ENCODE measurements at places on chromosomes 16 and 17. TPM values are rescaled to one million over a fixed set of nuclear protein-coding genes. Genes with fewer than 3 reads are reported as not detected.

- no peak for DNase-seq
Observed at GRCh38 chr17:77609553-77610517, 348.7 kb upstream of the TNRC6C start.

GRCh38 chr16:4360538-4361021 is 9.5 kb upstream of the PAM16 start:
- no peak for DNase-seq

DNA sequence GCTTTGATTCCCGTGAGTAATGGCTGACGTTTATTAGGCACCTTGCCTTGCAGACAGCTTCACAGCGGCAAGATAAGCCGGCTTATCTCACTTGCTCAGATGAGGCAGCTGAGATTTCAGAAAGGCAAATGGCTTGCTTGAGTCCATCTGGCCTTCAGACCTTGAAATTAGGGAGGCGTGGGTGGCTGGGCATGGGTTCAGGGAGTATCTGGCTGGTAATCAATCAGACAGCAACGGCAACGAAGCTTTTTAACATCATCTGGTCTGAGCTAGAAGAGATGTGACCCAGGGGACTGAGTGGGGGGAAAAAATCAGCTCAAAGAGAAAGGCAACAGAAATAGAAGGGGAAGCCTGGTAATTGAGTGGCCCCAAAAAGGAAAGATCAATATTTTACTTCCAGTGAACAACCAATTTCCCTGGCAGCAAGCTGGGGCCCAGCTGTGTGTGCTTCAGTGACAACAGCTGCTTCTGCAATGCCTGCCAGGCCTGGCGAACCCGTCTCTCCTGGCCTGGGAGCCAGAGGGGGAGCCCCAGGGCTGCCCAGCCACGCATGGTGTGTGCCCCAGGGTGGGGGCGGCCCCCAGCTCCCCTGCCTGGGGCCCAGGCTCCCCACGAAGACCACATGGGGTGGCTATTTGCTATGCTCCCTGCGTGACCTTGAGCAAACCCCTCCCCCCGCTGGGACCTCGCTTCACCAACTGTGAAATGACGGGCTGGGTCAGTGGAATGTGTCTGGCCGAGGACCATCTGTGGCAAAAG is 34.0 kb downstream of the RAB11FIP4 start:
- DNase-seq = no peak

DNA sequence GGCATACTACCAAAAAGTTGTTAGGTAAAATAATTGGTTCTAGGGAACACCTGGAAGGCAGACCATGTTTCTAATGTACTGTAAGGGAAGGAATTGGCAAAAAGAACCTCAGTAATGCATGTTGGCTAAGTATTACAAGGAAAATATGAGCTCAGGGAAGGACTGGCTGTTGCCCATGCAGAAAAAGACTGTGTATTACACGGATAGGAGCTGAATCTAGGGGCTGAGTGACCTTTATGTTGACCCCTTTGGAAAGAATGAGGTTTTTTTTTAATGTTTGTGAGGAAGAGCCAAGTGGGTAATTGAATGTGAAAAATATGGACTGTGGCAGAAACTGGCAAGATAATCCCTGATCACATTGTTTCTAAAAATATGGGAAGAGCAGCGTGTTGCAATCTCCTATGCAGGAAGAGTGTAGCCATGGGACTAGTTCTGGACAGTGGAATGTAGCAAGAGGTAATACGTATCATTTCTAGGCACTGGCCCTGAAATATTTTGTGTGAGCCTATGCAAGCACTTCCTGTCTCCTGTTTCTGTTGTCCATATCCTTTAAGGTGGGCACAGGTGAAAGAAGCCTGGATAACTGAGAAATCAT is 95.1 kb upstream of the CNTNAP4 start:
- DNase-seq = no peak

GRCh38 chr16:50234771-50235556 is 31.4 kb upstream of the ADCY7 start:
- DNase-seq = no peak

PHB1 gene
- total RNA-seq = 111 TPM

TBC1D28 gene
- total RNA-seq = not detected

KRT9 gene
- total RNA-seq = 0.19 TPM
